ENCODE measurements at places on chromosomes 13 and 19. TPM values are rescaled to one million over a fixed set of nuclear protein-coding genes. Genes with fewer than 3 reads are reported as not detected.

The NOVA2 gene
- total RNA-seq, result 0.13 TPM

The ZNF540 gene
- total RNA-seq, result 0.81 TPM

The PSG7 gene
- not detected for total RNA-seq

The DIAPH3 gene
- 13.6 TPM for total RNA-seq

The ZNF345 gene
- 1.8 TPM for total RNA-seq

The DZIP1 gene
- total RNA-seq, result 30.0 TPM

The FGF22 gene
- 0.26 TPM for total RNA-seq

The ANKRD24 gene
- 1.5 TPM for total RNA-seq

The CYP4F12 gene
- total RNA-seq, result not detected

The DENND1C gene
- not detected for total RNA-seq

The ZNF177 gene
- total RNA-seq, result 1.5 TPM

The ZNF708 gene
- total RNA-seq, result 7.0 TPM

The FBN3 gene
- not detected for total RNA-seq

The CD22 gene
- 0.56 TPM for total RNA-seq

The LSM14A gene
- 75.6 TPM for total RNA-seq

The RYR1 gene
- under 0.01 TPM for total RNA-seq

The IER2 gene
- 21.3 TPM for total RNA-seq

The CARD8 gene
- total RNA-seq, result 20.0 TPM

The MYO1F gene
- 0.19 TPM for total RNA-seq

The ATP8A2 gene
- 0.06 TPM for total RNA-seq

The TSPAN16 gene
- not detected for total RNA-seq

The KIR2DL3 gene
- total RNA-seq, result not detected

The GIPC3 gene
- total RNA-seq, result under 0.01 TPM

The SIGLEC10 gene
- not detected for total RNA-seq

The ZNF382 gene
- total RNA-seq, result 8.6 TPM
